T-cell (primary cell): ENCODE measurements at places on chromosomes 7 and 10. TPM values are rescaled to one million over a fixed set of nuclear protein-coding genes. Genes with fewer than 3 reads are reported as not detected.

ZNF736 gene
- 31.2 TPM for total RNA-seq

- DNase-seq, result no peak
Measured at GRCh38 chr10:115992236-115992986, 280.6 kb downstream of the GFRA1 start.

GRCh38 chr10:96902731-96903358 is 70.7 kb downstream of the LCOR start:
- no peak for DNase-seq

GRCh38 chr10:75788394-75789205 is 357.2 kb downstream of the LRMDA start:
- DNase-seq, result no peak
